ENCODE measurements at places on chromosomes 12 and 14.

DNA sequence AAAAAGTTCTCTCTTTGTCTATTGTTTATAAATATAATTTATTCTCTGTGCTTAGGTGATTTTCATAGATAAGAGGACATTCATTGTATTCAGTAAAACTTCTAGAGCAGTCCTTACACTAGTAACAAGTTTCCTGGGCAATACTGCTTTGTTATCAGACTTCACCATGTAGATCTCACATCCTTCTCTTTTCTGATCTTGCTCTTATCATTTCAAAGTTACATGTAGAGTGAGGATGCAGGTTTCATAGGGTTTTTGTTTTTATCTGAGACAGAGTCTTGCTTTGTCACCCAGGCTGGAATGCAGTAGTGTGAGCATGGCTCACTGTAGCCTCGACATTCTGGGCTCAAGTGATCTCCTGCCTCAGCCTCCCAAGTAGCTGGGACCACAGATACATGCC lies 789.5 kb downstream of the DIO2 start:
- no peak for DNase-seq

- peak; percentile 61 for DNase-seq
These were observed 2.5 kb downstream of the C12orf57 start for GRCh38 chr12:6946033-6946919.

DNA sequence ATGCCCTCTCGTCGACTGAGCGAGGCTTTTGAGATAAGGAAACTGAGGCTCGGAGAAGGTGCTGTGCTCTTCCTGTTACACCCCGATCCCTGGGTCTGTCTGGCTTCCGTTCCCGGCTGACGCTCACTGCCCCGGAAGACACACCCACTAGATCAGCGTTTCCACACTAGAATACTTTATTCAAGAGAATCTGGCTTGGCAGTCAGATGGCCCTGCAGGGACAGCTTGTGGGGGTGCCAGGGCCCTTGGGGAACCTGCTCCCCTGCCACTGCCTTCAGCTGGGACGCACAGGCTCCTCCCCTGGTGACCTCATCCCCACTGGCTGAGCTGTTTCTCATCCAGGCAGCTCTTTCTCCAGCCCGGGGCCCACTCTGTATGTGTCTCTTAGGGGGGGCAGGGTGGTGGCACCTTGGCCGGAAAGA lies 13.7 kb downstream of the PGF start:
- no peak for DNase-seq

DNA sequence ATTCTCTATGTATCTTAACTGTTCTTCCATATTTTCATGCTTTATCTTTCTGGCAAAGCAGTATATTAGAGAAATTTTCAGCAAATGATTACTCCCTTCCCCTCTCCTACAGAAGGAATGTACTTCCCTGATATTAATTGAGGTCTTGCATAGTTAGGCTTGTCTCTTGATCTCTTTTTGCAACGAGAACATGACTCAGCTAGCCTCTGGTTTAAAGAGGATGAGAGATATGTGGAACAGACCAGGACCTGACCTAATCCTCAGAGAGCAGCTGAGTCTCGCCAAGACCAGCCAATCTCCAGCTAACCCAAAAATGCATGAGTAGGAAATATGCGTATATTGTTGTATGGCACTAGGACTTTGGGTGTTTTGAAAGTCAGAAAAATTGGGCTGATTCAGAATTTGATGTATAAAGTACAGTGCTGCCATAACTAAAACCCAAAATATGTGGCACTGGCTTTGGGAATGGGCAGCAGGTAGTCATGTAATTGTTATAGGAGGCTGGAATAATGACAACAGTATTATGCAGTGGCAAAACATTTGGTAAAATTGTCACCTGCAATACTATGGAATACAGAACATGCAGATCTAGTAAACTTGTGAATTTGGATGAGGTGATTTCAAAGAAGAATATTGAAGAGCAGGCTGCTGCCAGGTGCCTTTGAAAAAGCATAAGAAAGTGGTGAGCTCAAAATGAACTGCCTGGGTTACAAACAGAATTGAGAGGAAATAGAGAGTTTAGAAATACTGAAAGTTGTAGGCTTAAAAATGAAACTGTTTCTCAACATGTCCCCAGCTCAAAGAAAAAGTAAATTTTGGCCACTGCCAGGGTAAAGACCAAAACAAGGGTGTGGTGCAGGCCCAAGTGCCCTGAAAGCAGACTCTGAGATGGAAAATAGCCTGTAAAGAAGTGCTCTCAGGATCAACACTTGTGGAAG lies 9.3 kb upstream of the USP15 start:
- no peak for DNase-seq

GRCh38 chr14:79254069-79254775 lies 957.1 kb downstream of the DIO2 start:
- no peak for DNase-seq
